ENCODE measurements at places on chromosomes 6 and 20. TPM values are rescaled to one million over a fixed set of nuclear protein-coding genes. Genes with fewer than 3 reads are reported as not detected.

Gene TMEM170B
- total RNA-seq = 0.66 TPM

- no peak for DNase-seq
Measured at GRCh38 chr20:22160101-22160652, 424.2 kb downstream of the FOXA2 start.

- peak; percentile 86 for DNase-seq
Measured at GRCh38 chr6:158150701-158151100, 17.4 kb downstream of the SERAC1 start.

DNA sequence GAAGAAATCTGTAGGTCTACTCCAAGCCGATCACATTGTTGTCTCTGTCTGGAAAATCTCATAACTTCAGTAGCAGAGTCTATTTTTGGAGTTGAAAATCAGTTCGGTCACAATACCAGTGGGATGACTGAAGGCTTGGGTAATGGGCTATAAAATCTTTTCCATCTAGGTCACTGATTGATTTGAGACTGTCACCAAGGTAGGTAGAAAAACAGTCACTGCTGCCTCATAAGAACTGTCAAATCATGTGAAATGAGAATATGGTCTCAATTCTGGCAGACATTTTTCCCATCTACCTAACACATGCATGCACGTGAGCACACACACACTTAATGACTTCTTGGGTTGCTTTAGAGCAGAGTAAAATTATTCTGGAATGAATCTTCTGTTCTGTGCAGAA, 1162.8 kb upstream of the CITED2 start:
- peak; percentile 38 for DNase-seq

DNA sequence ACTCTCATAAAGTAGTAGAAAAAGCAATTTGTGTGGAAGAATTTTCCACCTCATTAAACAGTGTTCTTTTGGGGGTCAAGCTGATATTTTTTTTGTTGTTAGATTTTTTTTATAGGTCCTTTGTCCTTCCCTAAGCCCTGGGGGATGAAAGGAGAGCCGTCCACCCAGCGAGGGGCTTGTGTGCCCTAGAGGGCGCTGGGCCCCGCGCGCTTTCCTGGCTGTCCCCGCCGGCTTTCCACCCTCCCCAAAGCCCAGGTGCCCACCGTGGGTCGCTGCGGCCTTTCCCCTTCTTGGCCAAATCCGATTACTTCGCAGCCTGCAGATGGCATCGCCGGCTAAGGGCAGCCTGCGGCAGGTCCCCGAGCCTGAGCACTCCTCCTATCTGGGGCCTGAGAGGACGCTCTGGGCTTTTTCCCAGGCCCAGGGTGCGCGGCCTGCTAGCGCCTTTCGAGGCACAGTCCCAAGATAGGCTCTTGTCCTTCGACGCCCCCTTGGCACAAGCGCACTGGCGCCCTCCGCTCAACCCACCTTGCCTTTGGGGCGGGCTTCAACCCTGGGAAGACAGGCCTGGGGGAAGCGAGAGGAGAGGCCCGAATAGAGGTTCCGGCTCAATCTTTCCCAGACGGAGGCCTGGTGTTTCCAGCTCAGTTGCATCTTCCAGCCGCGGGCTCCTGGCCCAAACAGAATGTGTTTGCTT, 33.6 kb downstream of the TFAP2A start:
- DNase-seq = no peak
